Uterus (tissue), 4 donors: ENCODE measurements at places on chromosomes 2 and 18. TPM values are rescaled to one million over a fixed set of nuclear protein-coding genes. Genes with fewer than 3 reads are reported as not detected.

ADD2 gene
- 4.7 TPM for total RNA-seq

DNA sequence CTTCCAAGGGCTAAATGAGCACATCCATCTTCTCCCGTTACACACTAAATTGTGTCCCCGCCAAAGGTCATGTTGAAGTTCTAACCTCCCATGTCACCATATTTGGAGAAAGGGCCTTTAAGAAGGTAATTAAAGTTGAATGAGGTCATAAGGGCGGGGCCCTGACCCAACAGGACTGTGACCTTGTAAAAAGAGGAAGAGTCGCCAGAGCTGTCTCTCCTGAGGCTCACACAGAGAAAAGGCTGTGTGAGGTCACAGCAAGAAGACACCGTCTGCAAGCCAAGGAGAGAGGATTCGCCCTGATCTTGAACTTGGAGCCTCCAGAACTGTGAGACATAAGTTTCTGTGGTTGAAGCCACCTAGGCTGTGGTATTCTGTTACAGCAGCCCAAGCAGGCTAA lies 24.1 kb downstream of the TRABD2A start:
- no peak for DNase-seq

LRRTM1 gene
- not detected for total RNA-seq

- DNase-seq = no peak
Measured at GRCh38 chr2:120774557-120775160, 39.0 kb downstream of the GLI2 start.

GRCh38 chr2:118473846-118474540 lies 373.5 kb downstream of the EN1 start:
- DNase-seq = no peak

DNA sequence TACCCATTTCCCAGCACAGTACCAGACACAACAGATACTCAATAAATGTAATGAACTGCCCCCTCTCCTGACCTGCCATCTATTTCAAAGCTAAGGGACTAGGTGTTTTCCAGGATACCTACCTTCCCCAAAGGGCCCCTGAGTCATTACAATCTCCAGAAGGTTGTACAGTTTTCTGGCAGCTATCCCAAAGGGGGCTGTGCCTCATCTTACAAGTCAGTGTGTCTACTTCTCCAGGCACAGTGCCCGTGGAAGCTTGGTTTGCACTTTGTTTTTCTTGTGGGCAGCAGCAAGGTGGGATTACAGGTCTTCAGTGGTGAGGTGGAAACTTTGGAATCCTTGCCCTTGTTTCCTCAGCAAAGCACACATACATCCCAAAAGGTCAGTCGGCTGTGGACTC lies 62.8 kb upstream of the CYP26B1 start:
- DNase-seq = no peak

DNA sequence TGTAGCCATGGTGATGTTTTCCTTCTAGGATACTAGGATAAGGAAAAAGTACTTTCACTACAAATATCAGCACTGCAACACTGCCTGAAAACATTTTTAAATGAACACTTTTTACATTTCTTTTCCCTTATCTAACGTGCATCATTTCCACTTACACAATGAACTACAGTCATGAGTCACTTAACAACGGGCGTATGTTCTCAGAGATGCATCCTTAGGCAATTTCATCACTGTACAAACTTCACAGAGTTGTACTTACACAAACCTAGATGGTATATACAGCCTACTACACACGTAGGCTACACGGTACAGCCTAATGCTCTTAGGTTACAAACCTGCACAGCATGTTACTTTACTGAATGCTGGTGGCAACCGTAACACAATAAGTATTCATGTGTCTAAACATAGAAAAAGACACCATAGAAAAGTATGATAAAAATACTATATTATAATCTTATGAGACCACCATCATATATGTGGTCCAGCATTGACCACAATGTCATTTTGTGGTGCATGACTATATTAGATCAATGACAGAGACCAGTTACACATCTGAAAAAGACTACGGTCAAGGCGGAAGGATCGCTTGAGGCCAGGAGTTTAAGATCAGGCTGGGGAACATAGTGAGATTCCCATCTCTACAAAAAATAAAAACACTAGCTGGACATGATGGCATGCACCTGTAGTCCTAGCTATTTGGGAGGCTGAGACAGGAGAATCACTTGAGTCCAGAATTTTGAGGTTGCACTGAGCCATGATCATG lies 39.8 kb downstream of the WDR33 start:
- no peak for DNase-seq

CRYGD gene
- not detected for total RNA-seq

- DNase-seq = no peak
Measured at GRCh38 chr2:136248242-136248641, 130.3 kb upstream of the CXCR4 start.

DNA sequence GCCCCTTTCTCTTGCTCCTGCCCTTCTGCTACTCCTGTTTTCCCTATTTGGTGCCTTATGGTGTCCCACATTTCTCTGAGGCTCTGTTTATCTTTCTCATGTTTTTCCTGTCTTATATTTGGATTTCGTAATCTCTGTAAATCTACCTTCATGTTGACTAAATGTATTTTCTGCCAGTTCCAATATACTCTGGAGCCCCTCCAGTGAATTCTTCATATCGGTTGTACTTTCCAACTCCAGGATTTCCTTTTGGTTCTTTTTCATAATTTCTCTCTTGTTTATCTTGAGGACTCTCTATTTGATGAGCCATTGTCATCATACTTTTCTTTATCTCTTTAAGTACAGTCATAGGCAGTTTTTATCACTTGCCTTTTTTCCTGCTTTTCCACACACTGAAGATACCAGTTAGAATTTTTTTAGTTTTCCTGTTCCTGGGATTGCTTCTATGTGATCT lies 19.1 kb downstream of the SCLY start:
- DNase-seq = no peak

ADRA2B gene
- total RNA-seq = 2.6 TPM

DNA sequence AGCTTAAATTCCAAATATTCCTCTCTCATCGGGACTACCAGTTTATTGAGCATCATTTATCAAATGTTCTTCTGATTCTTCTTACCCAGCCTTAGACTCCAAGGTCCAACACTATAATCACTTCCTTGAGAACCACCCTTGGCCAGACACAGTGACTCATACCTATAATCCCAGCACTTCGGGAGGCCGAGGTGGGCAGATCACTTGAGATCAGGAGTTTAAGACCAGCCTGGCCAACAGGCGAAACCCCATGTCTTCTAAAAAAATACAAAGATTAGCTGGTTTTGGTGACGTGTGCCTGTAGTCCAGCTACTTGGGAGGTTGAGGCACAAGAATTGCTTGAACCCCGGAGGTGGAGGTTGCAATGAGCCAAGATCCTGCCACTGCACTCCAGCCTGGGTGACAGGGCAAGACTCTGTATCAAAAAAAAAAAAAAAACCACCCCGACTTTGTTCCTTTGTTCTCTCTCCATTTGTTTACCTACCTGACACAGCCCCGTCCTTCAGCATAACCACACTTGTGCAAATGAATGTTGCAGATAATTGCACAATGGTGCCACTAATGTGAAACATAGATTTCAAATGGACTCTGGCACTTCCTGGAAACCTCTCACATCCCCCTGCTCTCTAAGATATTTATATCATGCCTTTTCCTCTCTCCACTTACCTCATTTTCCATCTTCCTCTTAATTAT lies 38.9 kb upstream of the LPIN2 start:
- no peak for DNase-seq

- DNase-seq = no peak
Measured at GRCh38 chr18:62324181-62324828, 805 bp upstream of the TNFRSF11A start.

- no peak for DNase-seq
Measured at GRCh38 chr18:3791238-3791637, 341.3 kb downstream of the TGIF1 start.
